ENCODE measurements at places on chromosomes 7 and 10.

GRCh38 chr10:64040781-64041180 lies 519.6 kb downstream of the REEP3 start:
- no peak for DNase-seq

DNA sequence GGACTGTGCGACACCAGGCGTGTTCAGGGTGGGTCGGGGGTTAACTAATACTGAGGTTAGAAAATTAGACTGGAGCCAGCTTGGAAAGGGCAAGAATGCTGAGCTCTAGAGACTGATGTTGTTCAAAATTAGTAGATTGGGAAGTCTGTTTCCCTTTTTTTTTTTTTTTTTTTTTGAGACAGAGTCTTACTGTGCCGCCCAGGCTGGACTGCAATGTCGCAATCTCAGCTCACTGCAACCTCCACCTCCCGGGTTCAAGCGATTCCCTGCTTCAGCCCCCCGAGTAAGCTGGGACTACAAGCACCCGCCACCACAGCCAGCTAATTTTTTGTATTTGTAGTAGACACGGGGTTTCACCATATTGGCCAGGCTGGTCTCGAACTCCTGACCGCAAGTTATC lies 2.7 kb upstream of the CPVL start:
- no peak for DNase-seq

DNA sequence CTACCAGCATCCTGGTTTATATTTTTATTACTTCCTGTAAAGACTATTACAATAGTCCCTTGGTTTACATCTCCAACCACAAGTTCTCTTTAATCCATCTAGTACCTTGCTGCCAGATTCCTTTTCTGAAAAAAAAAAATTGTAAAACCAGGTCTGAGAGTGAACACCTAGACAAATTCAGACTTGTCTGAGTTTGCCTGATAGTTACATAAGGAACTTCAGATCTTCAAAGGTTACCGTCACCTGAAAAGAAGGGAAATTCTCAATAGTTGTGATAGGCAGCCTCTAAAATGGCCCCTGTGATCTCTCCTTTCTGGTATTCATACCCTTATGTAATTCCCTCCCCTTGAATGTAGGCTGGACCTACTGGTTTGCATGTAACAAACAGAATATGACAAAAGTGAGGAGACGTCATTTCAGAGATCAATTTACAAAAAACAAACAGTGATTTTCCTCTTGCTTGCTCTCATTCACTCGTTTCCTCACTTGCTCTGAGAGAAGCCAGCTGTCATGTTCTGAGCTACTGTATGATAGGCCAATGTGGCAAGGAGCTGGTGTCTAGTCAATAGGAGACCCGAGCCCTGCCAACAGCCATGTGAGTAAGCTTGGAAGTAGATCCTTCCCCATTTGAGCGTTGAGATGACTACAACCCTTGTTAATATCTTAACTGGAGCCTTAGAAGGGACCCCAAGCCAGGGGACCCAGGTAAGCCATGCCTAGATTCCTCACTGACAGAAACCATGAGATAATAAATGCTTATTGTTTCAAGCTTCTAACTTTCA lies 110.9 kb upstream of the LSM8 start:
- no peak for DNase-seq

DNA sequence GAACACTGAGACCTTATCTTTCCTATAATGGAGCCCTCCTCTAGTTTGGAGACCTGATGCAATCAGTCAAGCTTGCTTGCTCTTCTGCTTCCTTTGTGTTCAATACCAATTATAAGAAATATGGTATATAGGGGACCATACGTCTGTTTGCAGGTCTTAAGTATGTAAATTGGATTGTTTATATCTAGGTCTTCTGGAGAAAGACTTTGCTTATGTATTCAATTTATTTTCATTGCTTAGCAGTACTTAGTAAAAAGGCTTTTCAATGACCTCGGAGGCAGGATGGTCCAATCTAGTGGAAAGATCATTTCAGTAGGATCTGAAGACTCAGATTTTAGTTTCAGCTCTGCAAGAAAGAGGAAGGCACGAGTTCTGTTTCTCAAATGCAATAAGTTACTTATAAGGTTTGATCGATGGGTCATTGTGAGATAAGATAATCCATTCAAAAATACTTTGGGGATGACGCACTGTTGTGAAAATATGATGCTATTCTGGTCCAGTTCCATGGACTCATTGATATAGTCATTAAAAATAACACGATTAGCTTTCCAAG lies 571.6 kb downstream of the SH2D4B start:
- DNase-seq, result no peak

DNA sequence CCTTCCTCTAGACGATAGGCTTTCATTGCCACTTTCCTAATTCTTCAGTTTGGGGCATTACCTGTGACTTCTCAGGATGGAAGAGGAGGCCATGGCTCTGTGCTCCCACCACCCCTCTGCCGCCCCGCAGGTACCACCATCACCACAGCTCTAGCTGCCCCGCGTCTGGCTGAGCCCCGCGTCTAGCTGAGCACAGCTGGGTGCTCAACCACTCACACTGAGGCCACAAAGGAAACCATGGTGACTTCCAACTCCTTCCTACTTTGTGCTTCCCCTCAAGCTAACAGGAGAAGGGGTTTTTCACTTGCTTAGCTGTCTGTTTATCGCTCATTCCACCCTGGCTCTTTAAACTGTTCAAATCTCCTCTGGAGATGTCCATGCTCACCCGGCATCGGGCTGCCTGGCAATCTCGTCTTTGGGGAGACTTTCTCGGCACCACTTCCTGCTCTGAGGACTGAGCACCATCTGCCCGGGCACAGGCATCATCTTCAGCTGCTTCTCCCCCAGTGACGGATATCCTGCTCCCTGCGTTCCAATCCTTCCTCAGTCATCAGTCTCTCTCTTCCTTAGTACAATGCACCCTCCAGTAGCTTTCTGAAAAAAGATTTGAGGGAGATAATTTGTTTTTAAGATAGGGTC lies 59.4 kb downstream of the MAD1L1 start:
- DNase-seq, result no peak

- DNase-seq, result no peak
Measured at GRCh38 chr7:154868921-154869320, 134.0 kb downstream of the PAXIP1 start.

GRCh38 chr10:33478089-33478674 lies 143.7 kb upstream of the NRP1 start:
- no peak for DNase-seq

GRCh38 chr10:75401569-75402485 lies at the start of gene ZNF503:
TSS of gene ZNF503 (minus strand) at chr10:75401764. CDS start at chr10:75401419, 345 bp downstream.
- no peak for DNase-seq

DNA sequence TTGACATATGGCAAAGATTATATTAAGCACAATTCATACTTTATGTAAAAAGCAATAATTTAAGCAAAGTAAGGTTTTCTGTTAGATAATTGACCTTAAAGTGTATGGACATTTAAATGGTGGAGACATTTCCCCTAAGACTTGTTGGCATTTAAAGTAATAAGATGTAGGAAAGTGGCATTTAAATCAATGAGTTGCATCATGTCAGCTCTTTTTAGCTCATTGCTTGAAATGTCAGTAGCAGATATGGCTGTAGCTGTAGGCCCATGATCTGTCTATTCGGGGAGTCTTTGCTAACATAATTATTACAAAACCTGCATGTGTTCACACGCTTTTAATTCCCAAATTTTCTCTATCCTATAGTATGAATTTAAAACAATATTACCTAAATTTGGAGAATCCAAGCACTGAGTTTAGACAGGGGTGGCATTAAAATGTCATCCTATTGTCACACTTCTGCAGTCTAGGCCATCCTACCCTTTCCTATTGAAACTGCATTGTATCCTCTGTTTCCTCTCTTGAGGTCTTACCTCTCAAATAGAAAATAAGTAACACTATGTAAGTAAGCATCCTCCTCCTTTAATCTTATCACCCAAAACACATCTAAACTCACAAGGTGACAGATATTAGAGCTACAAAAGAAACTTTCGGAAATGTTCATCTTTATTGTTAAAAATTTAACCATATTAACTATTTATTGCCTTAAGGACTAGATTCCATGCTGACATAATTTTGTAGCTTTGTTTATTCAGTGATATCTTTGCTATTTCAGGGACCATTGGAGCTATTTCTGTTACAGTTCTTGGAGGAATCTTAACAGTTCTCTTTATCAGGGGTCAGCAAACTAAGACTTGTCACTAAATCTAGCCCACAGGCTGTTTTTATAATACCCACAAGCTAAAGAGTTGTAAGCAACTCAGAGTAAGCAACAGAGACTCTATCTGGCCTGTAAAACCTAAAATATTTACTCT lies 91.2 kb downstream of the LCOR start:
- no peak for DNase-seq

DNA sequence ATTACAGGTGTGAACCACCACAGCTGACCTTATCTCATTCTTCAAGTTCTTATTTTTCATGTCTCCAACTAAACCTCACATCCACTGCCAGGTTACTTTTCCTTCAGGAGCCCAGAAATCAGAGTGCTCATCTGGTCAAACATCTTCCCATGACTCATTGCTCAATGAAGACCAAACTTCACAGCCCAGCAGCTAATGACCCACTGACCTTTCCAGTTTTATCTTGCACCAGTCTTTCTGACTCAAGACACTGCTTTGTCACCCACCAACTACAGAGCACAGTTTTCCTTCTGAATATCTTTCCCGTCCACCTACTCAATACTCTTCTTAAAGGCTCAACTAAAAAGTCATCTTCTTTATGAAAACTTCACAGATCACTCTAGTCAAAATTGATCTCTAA lies 245.1 kb downstream of the CHCHD3 start:
- no peak for DNase-seq

- DNase-seq, result peak; percentile 13
Measured at GRCh38 chr10:33612551-33612950, 278.1 kb upstream of the NRP1 start.

DNA sequence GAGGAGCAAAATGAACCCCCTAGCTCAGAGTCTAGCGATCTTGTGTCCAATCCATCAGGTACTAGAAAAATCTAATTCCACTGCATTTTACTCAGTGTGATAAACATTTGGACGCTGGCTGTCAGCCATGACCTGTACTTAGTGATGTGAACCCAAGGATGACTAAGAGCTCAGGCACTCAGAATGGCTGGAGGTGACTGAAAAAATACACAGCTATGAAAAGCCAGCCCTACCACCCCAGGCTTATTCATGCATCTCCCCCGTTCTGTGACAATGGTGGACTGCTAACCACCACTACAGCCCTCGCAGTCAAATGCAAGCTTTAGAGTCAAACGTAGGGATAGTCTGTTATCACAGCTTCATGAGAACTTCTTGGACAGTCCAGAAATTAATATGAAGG lies 14.9 kb downstream of the AFAP1L2 start:
- DNase-seq, result no peak

GRCh38 chr10:95536017-95536416 lies 25.2 kb downstream of the SORBS1 start:
- DNase-seq, result no peak

DNA sequence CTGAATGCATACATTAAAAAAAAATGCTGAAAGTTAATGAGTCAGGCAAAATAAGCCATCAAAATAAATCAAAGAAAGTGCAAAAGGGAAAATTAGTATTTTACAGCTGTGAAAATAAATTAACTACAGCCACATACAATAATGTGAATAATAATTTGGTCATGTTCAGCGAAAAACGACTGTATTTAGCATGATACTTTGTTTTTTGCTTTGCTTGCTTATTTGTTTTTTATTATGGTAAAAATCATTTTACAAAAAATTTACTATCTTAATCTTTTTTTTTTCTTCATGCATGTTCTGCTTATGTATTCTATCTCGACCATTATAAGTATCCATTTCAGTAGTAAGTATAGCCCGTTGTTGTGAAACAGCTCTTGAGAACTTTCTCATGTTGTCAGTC lies 77.1 kb downstream of the RAB18 start:
- DNase-seq, result no peak
